ENCODE measurements at places on chromosomes 12 and 14. TPM values are rescaled to one million over a fixed set of nuclear protein-coding genes. Genes with fewer than 3 reads are reported as not detected.

DNA sequence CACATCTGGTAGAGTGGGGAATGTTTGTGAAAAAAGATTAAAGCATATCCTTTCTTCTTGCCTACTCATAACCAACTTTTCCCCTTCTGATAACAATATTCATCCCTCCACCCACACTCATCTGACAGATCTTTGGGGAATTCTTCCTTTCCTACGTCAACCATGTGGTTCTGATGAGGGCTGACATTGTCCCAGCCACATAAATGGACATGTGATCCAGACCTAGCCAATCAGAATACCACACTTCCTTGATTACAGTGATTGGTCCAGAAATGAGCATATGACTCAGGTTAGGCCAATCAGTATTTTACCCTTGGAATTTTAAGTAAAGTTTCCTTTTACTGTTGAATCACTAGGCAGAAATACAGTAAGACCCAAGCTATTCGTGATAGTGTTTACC, 58.9 kb downstream of the GPR65 start:
- H3K27me3 ChIP-seq: no peaks in the 10 kb centered on the region
- H3K4me1 ChIP-seq: no peaks in the 10 kb centered on the region
- no peak for DNase-seq
- no peak overlapping the region for H3K4me3 ChIP-seq
- H3K27ac ChIP-seq: no peak overlapping the region

Gene GDF3
- not detected for total RNA-seq

- no peak overlapping the region for H3K27ac ChIP-seq
- H3K4me3 ChIP-seq: no peak overlapping the region
- H3K27me3 ChIP-seq: no peaks in the 10 kb centered on the region
Observed at GRCh38 chr12:50517421-50518048, 12.8 kb downstream of the DIP2B start.

Gene ARG2
- total RNA-seq: 17.6 TPM

Gene PDE3A
- not detected for total RNA-seq

DNA sequence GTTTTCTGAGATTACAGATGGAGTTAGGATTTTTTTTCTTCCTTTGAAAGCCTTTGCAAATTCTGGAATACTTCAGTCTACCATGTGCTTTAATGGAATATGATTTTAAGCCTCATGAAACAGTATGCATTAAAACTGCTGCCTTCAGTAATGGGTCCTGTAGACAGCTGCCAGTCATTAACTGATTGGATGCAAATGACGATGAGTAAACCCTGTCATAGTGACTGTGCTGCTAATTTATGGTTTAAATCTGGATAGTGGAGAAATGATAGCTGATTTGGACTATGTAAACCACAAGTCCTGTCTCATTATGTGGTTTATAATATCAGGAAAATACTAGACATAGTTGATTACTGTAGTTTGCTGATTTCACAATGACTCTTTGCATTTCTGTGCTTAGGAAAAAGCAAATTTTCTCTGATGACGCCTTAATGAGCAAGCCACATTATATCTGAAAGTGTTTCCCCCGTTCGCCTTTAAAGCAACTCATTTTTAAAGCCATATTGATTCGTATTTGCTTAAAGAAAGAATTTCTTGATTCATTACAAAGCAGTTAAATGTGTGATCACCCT, 217.6 kb downstream of the TMTC2 start:
- no peaks in the 10 kb centered on the region for H3K27me3 ChIP-seq
- H3K4me1 ChIP-seq: no peaks in the 10 kb centered on the region
- DNase-seq: no peak
- no peak overlapping the region for H3K27ac ChIP-seq
- no peak overlapping the region for H3K4me3 ChIP-seq
- H3K36me3 ChIP-seq: no peaks in the 10 kb centered on the region

Gene OVCH1
- total RNA-seq: 1.9 TPM

DNA sequence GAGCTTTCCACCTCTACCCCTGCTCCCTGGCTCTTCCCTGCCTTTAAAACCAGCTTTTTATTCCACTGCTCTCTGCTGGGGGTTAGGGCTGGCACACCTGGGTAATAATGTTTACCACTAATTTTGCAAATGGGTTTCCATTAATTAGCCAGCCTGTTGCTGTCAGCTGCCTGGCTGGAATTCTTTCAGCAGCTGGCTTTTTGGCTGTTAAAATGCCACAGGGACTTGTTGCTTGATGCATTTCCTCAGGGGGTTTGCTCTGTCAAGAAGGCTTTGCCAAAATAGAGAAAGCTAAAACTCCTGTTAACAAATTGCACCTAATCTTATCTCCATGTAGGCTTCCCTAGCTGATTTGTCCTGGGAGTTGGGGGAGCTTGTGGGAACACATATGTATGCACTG, 51.8 kb upstream of the PSMC1 start:
- no peaks in the 10 kb centered on the region for H3K4me1 ChIP-seq
- H3K36me3 ChIP-seq: no peaks in the 10 kb centered on the region
- H3K27ac ChIP-seq: no peak overlapping the region
- H3K4me3 ChIP-seq: no peak overlapping the region
- H3K27me3 ChIP-seq: peaks cover 11% of the 10 kb centered on the region
- no peak for DNase-seq

DNA sequence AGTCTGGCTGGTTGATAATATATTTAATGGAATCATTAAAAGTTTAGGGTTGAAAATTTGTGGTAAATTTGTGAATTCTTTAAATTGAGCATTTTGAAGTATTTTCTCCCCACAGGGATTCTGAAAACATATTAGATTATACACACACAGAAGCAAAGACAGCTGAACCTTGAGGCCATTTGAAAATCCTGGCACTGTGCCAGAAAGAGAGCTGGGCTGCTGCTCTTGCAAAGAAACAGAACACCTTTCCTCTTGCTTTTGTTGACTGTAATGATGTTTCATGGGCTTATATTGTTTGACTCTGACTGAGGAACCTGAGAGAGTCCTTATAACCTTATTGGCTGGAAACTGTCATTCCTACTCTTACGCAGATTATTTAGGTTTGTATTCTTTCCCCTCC, 4.8 kb downstream of the RNF34 start:
- peaks cover 14% of the 10 kb centered on the region for H3K4me1 ChIP-seq
- no peak overlapping the region for H3K4me3 ChIP-seq
- H3K27me3 ChIP-seq: no peaks in the 10 kb centered on the region
- DNase-seq: peak; percentile 30
- peaks cover 48% of the 10 kb centered on the region for H3K36me3 ChIP-seq

DNA sequence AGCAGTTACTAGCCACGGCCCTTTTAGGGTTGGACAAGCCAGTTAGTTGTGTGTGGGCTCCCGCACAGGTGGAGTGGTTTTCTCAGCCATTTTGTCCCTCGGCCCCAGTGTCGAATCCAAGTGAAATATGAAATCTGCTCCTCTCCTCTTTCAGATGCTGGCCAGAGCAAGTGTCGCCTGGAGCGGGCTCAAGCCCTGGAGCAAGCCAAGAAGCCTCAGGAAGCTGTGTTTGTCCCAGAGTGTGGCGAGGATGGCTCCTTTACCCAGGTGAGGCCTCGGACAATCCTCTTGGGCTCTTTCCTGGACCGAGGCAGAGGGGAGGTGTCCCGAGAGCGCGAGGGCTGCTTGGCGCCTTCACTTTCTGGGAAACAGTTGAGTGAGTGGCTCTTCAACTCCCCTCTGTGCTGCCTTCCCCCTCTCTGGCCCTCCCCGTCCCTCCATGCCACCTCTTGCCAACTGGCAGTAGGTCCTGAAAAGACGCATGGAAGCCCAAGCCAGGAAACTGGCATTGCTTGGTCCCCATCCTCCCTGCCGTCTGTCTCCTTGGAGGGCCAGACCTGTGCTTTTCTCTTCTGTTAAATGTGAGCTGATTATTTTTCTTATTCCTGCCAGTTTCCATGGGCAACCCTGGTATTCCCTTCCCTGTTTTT, 74.2 kb downstream of the SMOC1 start:
- H3K27me3 ChIP-seq: no peaks in the 10 kb centered on the region
- no peak for DNase-seq
- H3K36me3 ChIP-seq: peaks cover 12% of the 10 kb centered on the region
- peak overlapping the region; percentile 52 for H3K27ac ChIP-seq
- H3K4me3 ChIP-seq: no peak overlapping the region

Gene KLRC2
- 1.9 TPM for total RNA-seq

Gene TEX52
- not detected for total RNA-seq

GRCh38 chr12:62800707-62801400, 134.1 kb downstream of the PPM1H start:
- H3K4me3 ChIP-seq: no peak overlapping the region
- H3K27me3 ChIP-seq: no peaks in the 10 kb centered on the region
- H3K27ac ChIP-seq: no peak overlapping the region

DNA sequence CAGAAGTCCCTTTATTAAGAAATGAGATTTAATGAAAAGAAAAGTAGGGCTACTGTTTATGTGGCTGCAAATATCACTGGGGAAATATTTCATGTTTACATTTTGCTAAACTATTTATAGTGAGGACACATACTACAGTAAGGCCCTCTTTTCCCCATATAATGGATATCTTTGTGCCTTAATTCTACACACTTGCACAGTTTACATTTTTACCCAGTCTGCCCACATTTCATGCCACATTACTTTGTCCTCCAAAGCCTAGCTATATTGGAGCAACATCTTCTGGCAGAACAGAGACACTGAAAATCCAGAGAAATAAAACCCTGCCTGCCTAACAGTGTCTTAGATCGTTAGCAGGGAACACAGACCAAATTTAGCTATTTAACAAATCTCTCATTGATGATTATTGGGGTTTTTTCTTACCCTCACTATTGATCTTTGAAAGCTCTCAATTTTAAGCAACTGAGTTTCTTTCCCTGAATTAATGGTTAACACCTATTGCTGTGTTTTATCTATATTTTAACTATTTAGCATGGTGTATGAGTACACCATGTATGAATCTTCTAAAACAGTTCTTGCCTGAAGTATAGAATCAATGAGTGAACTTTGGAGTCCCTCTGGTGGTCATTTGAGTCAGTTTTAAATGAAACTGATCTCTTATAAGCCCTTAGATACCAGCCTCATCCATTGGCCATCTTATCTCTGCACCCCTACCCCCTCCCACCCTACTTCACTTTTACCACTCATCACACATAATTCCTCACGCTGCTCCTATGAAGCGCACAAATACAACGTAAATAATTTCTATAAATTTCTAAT, 170.2 kb downstream of the BCAT1 start:
- DNase-seq: peak; percentile 47
- H3K4me1 ChIP-seq: peaks cover 6% of the 10 kb centered on the region
- no peaks in the 10 kb centered on the region for H3K27me3 ChIP-seq
- no peak overlapping the region for H3K27ac ChIP-seq

DNA sequence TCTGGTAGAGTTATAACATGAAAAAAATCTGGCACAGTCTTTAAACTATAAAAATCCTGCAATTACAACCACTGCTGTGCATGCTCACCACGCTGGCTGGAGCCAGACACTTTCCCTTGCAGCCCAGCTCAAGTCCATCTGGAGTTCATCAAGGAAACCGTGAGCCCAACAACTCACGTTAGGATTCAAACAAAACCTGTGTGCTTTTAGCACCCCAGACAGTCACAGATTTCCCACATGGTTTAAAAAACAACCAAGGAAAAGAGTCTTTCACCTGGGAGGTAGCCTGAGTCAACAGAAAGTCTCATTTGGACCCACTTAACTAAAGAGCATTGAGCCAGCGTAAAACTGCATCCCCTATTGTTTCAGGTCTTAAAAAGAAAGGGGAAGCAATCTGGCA, 4.7 kb downstream of the LRIG3 start:
- peaks cover 47% of the 10 kb centered on the region for H3K36me3 ChIP-seq
- peak overlapping the region; percentile 94 for H3K4me3 ChIP-seq
- no peaks in the 10 kb centered on the region for H3K27me3 ChIP-seq

Gene CIROP
- not detected for total RNA-seq

- no peaks in the 10 kb centered on the region for H3K27me3 ChIP-seq
- no peak overlapping the region for H3K27ac ChIP-seq
- H3K4me3 ChIP-seq: no peak overlapping the region
- no peak for DNase-seq
Observed at GRCh38 chr12:1619587-1619986, 9.4 kb upstream of the WNT5B start.

GRCh38 chr14:80324649-80325048, 113.3 kb upstream of the DIO2 start:
- no peaks in the 10 kb centered on the region for H3K36me3 ChIP-seq
- no peaks in the 10 kb centered on the region for H3K27me3 ChIP-seq
- H3K4me1 ChIP-seq: no peaks in the 10 kb centered on the region
- no peak for DNase-seq
- H3K27ac ChIP-seq: no peak overlapping the region

- H3K4me3 ChIP-seq: no peak overlapping the region
- H3K27ac ChIP-seq: no peak overlapping the region
- no peaks in the 10 kb centered on the region for H3K27me3 ChIP-seq
- DNase-seq: no peak
- peaks cover 12% of the 10 kb centered on the region for H3K4me1 ChIP-seq
Observed at GRCh38 chr14:94142836-94143235, 13.4 kb upstream of the IFI27L2 start.

DNA sequence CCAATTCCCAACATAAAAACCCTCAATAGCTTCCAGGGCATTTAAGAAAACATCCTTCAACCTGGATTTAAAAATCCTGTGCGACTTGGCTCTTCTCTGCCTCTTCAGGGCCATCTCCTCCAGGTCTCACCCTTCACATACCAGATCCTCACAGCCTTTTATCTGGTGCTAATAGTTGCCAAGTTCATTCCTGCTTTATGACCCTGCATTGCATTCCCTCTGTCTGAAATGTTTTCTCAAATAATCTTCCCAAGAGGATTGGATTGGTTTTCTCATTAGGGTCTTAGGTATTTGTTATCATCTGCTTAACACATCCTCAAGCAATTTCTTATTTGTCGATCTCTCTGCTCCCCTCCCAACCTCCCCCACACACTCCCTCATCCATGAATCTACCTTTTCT, 832.0 kb downstream of the GALC start:
- no peak overlapping the region for H3K27ac ChIP-seq
- no peak overlapping the region for H3K4me3 ChIP-seq
- DNase-seq: no peak
- H3K4me1 ChIP-seq: no peaks in the 10 kb centered on the region
- H3K36me3 ChIP-seq: no peaks in the 10 kb centered on the region

DNA sequence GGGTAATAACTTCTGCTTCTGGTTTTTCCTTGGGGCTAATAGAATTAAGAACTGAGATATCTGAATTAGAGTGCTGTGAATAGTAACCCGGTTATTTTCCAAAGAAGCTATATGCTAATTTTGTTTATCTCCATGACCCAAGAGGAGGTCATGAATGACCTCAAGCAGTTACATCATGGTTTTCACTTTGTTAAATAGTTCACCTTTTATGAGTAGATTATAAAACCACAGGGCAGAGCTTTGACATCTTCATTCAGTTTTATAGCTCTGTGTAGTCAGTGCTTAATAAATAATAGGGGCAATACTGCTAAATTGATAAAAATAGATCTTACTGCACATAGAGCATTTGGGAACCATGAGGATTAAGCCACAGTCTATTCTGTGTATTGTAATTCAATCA, 462.2 kb downstream of the LRIG3 start:
- no peak overlapping the region for H3K27ac ChIP-seq
- peaks cover 5% of the 10 kb centered on the region for H3K4me1 ChIP-seq
- H3K27me3 ChIP-seq: no peaks in the 10 kb centered on the region

Gene TAS2R14
- 1.6 TPM for total RNA-seq

- no peak for DNase-seq
- no peaks in the 10 kb centered on the region for H3K27me3 ChIP-seq
- no peaks in the 10 kb centered on the region for H3K4me1 ChIP-seq
- H3K27ac ChIP-seq: no peak overlapping the region
- no peak overlapping the region for H3K4me3 ChIP-seq
Observed at GRCh38 chr12:85278598-85279448, 1.2 kb upstream of the ALX1 start.

GRCh38 chr14:78933948-78934524, 763.9 kb downstream of the NRXN3 start:
- H3K27me3 ChIP-seq: peaks cover 20% of the 10 kb centered on the region
- H3K4me1 ChIP-seq: no peaks in the 10 kb centered on the region
- DNase-seq: peak; percentile 36
- no peak overlapping the region for H3K27ac ChIP-seq

GRCh38 chr12:104741077-104741476, 217.0 kb downstream of the SLC41A2 start:
- no peak overlapping the region for H3K4me3 ChIP-seq
- no peak overlapping the region for H3K27ac ChIP-seq
- H3K27me3 ChIP-seq: no peaks in the 10 kb centered on the region
- H3K36me3 ChIP-seq: no peaks in the 10 kb centered on the region
- H3K4me1 ChIP-seq: peaks cover 6% of the 10 kb centered on the region
- no peak for DNase-seq
